ENCODE measurements at places on chromosomes 3 and 15. TPM values are rescaled to one million over a fixed set of nuclear protein-coding genes. Genes with fewer than 3 reads are reported as not detected.

DNA sequence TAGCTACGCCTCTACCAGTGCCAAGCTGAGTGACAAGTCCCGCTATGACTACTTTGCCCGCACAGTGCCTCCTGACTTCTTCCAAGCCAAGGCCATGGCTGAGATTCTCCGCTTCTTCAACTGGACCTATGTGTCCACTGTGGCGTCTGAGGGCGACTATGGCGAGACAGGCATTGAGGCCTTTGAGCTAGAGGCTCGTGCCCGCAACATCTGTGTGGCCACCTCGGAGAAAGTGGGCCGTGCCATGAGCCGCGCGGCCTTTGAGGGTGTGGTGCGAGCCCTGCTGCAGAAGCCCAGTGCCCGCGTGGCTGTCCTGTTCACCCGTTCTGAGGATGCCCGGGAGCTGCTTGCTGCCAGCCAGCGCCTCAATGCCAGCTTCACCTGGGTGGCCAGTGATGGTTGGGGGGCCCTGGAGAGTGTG, 5.7 kb downstream of the GRM2 start:
- peak; percentile 26 for DNase-seq

GRCh38 chr3:16337856-16338540, 73.0 kb downstream of the OXNAD1 start:
- no peak for DNase-seq

GRCh38 chr3:180358179-180358578, 243.8 kb upstream of the TTC14 start:
- no peak for DNase-seq

The GP5 gene
- 0.17 TPM for total RNA-seq

The DAZL gene
- total RNA-seq, result not detected

GRCh38 chr3:11088831-11089230, 65.5 kb upstream of the HRH1 start:
- no peak for DNase-seq

All from liver (tissue), 10 donors.